NCI-H1417 (cell line): ENCODE measurements at places on chromosomes 2 and 18.

- DNase-seq, result no peak
These were observed 23.1 kb downstream of the PRPF40A start for GRCh38 chr2:152694161-152694661.

GRCh38 chr2:84938194-84938879, 32.6 kb upstream of the KCMF1 start:
- no peak for DNase-seq

GRCh38 chr18:75097491-75098225, 111.3 kb downstream of the PTGR3 start:
- DNase-seq, result no peak

GRCh38 chr2:209960676-209961630, 41.5 kb upstream of the RPE start:
- DNase-seq, result peak; percentile 76

GRCh38 chr2:158493458-158493857, 36.7 kb downstream of the PKP4 start:
- DNase-seq, result peak; percentile 14

GRCh38 chr18:62452280-62452831, 70.5 kb upstream of the ZCCHC2 start:
- DNase-seq, result no peak

DNA sequence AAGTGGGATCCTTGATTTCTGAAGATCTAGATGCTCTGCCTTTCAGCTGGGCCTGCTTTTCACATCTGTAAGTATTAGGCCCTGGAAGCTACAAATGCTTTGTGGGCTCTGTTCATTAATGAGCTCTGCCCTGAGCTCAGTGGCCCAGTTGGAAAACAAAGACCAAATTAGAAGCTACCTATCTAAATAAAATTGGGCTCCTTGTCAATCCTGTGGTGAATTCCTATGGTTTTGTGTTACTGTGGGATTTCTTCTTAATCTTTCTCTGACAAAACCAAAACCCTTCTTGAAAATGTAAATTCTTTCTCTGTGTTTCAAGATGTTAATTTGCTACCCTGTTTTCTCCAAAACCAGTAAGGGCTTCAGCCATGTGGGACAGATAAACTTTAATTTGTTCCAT, 219.0 kb upstream of the HS6ST1 start:
- no peak for DNase-seq

DNA sequence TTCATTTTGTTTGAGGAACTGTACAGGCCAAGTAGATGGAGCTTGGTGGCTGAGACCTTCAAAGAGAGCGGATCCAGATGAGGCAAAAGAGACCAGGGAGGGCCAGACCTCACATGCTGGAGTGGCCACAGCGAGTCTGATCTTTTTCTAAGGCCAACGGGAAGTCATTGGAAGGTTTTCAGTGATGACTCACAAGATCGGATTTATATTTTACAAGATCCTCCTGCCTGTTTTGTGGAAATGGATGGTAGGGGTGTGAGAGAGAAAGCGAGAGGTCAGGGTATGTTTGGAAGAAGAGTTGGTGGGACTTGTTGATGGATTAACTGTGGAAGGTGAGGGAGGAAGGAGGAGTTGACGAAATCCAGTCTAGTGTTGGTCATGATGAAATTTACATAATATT, 44.6 kb upstream of the TUBA3D start:
- DNase-seq, result no peak

DNA sequence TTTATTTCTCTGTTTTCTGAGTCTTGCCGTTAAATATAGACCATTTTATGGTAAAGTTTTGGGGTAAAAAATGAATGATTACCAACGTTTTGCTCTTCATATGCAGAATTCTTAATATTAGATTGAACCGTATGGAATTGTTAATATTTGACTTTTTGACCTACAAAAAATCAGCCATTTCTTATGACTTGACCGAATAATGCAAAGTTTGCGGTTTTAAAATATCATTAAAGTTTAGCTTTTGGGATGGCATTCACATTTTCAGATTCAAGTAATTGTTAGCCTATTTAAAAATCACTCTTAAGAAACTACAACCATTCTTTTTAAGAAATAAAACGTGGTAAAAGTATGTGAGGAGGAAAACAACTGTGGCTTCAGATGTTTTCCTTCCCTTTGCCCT, 138.0 kb downstream of the HAUS1 start:
- no peak for DNase-seq

DNA sequence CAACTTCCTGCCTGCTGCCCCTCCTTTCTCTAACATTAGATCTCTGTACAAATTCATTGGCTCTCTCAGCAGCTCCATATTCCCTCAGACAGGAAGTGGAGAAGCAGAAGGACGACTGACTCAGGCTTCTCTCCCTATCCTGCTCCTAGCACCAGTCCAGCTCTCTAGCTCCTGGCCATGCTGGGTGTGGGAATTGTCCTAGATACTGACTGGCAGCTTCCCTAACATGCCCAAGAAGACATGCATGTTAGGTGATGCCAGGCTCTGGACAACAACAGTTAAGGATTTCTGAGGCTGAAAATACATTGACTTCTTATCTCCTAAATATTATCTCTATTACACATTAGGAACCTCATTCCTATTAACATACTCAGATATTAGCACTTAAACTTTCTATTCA, 292.9 kb downstream of the IKZF2 start:
- no peak for DNase-seq

GRCh38 chr2:58006952-58007284, 39.7 kb upstream of the VRK2 start:
- no peak for DNase-seq

DNA sequence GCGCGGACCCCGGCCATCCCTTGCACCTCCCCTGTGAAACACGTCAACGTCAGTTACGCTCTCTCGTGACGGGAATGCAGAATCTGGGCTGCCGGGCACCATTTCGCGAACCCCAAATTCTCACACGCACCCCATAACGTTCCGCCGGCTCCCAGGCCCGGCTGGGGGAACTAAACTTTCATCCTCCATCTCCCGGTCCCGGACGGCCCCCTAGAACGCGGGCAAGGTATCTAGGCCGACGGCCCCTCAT, 544 bp downstream of the DNAJC27 start:
- DNase-seq, result no peak

DNA sequence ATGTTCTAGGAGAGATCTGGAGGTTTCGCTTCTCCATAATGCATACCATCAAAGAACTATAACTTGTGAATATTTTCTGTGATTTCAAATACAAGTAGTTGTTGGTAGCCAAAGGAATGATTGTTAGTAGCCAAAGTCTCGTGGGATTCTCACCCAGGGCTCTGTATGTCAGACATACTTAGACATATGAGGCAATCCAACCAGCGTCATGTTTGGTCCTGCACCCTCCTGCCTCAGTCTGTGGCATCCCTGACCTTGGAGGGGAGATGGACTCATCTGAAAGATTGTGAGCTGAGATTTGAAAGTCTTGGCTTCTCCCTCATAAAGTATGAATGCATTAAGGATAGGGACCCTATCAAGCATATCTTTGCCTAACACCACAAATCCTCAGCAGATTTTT, 81.2 kb downstream of the CTIF start:
- DNase-seq, result no peak

DNA sequence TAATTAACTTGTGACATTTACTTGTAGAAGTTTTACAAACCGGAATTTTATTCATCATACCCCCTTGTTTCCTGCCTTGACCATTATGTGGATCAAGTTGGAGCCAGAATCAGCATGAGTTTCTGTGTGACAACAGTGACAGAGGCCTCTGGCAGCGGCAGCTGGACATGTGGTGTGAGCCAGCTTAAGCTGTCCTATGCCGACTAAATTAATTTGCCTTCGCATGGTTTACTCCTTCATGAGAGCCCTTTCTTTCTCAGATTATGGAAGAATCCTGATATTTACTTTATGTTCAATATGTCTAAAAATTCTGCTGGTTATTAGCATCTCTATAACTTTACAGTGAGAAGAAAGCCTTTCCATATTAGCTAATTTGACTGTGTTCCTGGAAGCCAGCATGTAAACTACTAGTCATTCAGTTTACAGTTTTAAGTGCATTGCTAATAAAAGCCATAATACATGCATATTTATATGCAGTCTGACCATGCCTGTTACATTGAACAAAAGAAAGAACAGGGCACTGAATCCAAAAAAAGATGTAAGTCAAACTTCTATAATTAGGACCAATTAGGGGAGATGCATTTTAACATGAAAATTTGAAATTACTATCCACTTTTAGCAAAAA, 495.8 kb upstream of the ACVR2A start:
- DNase-seq, result no peak

GRCh38 chr2:237210763-237211162, 125.1 kb downstream of the COPS8 start:
- DNase-seq, result no peak

DNA sequence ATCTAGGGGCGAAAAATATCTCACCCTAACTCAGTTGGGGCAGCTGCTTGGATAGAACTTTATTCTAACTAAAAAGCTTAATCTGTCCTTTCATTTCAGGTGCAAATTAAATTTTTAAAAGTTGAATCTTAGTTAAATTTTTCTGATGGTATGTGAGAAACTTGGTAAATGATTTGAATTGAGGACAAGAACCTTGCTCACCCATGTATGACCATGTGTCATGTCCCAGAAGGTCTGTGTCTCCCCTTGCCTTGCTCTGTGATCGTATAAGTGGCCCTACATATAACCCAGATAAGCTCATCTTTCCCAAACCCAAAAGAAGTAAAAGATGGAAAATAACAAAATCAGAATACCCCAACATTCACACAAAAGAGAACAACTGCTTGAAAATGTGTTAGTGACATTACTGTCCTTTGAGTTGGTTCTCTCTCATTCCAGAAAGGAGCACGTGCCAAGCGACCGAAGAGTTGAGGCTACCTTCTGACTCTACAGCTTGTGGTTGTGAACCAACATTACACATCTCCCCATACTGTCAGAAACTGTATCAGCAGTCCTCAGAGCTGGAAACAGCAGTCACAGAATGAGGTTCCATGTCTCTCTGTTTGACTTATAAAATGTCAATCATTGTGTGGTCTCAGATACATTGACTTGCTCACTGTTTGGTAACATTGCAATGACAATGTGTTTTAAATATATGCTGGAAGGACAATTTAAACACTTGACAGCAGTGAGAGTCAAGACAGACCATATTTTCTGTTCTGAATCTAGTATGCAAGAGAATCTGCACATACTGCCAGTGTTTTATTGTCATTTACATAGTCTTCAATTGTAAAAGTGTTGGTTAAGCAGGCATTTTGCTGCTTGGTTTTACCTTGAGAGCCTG, 46.3 kb upstream of the TANK start:
- DNase-seq, result no peak

- DNase-seq, result no peak
These were observed 9.9 kb downstream of the TNP1 start for GRCh38 chr2:216849987-216850386.

DNA sequence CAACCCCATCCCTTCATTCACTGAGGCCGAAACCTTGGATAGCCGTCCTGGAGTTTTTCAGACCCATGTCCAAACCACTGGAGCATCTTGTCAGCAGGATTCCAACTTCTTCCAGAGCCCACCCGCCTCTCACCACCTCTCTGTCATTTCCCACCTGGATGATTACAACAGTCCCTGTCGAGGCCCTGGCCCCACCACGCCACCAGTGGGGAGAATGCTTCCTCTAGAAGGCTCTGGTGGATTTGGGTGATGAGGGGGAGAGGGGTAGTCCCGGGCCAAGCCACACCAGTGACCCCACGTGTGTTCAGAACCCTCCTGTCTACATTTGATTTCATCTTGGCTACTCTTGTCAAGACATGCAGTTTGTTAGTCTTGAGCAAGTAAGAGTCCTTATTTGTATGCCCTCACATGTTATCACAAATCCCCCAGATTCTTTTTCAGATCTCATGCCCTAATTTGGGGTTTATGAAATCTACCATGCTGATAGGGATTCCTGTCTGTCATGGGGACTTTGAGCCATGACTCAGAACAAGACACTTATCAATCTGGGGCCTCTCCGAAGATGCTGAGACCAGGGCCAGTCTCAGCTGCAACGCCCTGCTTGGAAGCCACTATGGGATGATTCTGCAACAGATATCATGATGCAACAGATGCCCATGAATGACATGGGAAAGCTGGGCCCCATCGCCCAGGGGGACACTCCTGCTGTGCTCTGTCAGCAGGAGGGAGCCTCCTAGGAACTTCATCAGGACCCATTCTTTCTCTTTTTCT, 186.1 kb downstream of the ZFP36L2 start:
- no peak for DNase-seq

DNA sequence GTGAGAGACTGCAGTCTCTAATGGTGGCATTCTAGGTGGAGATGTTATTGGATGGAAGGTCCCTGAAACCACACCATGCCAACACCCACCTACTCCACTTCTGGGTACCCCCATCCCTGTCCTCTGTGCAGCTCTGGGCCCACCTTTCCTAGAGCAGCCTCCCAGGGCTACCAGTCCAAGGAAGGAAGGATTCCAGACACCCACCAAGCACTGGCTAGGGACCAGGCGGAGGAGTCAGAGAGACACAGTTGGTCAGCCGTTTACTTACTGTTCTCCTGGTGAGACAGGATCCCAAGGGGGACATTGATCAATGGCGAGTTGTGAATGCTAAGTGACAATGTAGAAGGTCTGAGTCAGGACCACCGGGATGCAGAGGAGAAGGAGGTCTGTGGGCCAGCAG, 151.6 kb downstream of the TTC32 start:
- no peak for DNase-seq

DNA sequence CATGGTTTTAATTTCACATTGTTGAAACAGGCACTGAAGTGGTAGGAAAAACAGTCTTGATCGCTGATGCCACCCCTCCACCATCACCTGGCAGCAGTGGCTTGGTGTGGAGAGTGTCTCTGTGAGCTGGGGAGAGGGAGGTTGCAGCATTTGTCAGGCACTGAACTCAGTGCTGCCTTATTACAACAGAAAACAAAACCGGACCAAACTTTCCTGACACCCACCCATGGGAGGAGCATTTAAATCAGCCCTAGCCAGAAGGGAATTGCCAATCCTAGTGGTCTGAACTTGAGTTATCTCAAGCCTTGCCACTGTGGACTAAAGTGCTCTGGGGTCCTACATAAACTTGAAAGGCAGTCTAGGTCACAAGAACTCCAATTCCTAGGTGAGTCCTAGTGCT, 103.0 kb upstream of the LGALSL start:
- no peak for DNase-seq

GRCh38 chr2:197209742-197210408, 100.7 kb downstream of the ANKRD44 start:
- DNase-seq, result no peak

- no peak for DNase-seq
These were observed 95.5 kb downstream of the KCTD18 start for GRCh38 chr2:200414367-200414766.
